ENCODE measurements at places on chromosomes 1 and 21. TPM values are rescaled to one million over a fixed set of nuclear protein-coding genes. Genes with fewer than 3 reads are reported as not detected.

The OLFML2B gene
- 0.63 TPM for total RNA-seq

The SLAMF9 gene
- not detected for total RNA-seq

DNA sequence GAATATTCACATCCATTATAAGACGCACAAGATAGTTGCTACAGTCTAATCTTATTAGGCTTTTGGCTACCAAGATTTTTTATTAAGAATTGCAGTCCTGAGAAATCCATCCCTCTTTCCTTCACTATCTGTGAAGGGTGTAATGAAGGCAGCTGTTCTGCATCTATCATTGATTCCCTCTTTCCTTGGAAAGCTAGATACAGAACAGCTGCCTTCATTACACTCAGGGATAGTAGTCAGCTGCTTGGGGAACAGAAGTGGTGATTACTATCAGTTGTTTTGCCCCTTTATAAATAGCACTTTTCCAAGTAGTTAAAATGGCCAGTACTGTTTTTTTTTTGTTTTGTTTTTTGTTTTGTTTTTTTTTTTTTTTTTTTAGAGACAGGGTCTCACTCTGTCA, 70.2 kb downstream of the IARS2 start:
- H3K36me3 ChIP-seq: peaks cover 11% of the 10 kb centered on the region
- no peak overlapping the region for H3K4me3 ChIP-seq
- no peaks in the 10 kb centered on the region for H3K27me3 ChIP-seq
- no peak overlapping the region for H3K27ac ChIP-seq
- H3K4me1 ChIP-seq: no peaks in the 10 kb centered on the region
- no peak for DNase-seq

- H3K27me3 ChIP-seq: peaks cover 19% of the 10 kb centered on the region
- no peak overlapping the region for H3K4me3 ChIP-seq
- no peak overlapping the region for H3K27ac ChIP-seq
- H3K36me3 ChIP-seq: no peaks in the 10 kb centered on the region
- peaks cover 10% of the 10 kb centered on the region for H3K4me1 ChIP-seq
These were observed 24.8 kb downstream of the BATF3 start for GRCh38 chr1:212674872-212675271.

- H3K4me1 ChIP-seq: peaks cover 37% of the 10 kb centered on the region
- no peak for DNase-seq
- no peaks in the 10 kb centered on the region for H3K36me3 ChIP-seq
- H3K4me3 ChIP-seq: no peak overlapping the region
These were observed 10.4 kb downstream of the MGST3 start for GRCh38 chr1:165641231-165641987.

GRCh38 chr1:115338457-115338820, 390 bp upstream of the NGF start:
- no peak for DNase-seq
- H3K4me3 ChIP-seq: no peak overlapping the region
- peaks cover 2% of the 10 kb centered on the region for H3K4me1 ChIP-seq
- H3K27me3 ChIP-seq: peaks cover 82% of the 10 kb centered on the region

The ANP32E gene
- 51.3 TPM for total RNA-seq

- peaks cover 3% of the 10 kb centered on the region for H3K36me3 ChIP-seq
- H3K27ac ChIP-seq: no peak overlapping the region
- H3K27me3 ChIP-seq: peaks cover 43% of the 10 kb centered on the region
- no peak overlapping the region for H3K4me3 ChIP-seq
- DNase-seq: no peak
- H3K4me1 ChIP-seq: no peaks in the 10 kb centered on the region
These were observed 11.4 kb upstream of the LAMC1 start for GRCh38 chr1:183011859-183012258.

- H3K27me3 ChIP-seq: peaks cover 10% of the 10 kb centered on the region
- H3K4me1 ChIP-seq: no peaks in the 10 kb centered on the region
These were observed 182.3 kb downstream of the BARHL2 start for GRCh38 chr1:90534663-90535295.

DNA sequence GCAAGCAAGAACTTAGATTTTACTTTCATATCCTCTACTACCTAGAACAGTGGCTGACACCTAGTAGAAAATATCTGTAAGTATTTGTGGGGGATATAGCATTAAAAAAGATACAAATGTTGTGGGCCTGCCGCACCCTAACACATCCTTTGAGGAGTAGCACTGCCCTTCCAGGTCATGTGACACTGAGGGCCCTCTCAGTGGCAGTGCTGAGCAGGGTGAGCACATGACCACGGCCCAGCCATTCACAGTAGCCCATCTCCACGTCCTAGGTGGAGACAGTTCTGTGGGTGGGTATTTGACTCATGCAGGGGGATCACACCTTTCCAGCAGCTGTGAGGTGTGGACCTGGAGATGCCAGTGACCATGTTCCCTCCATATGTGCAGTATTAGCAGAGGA, 108.9 kb downstream of the OMA1 start:
- DNase-seq: no peak
- H3K36me3 ChIP-seq: peaks cover 10% of the 10 kb centered on the region
- no peak overlapping the region for H3K27ac ChIP-seq
- H3K27me3 ChIP-seq: no peaks in the 10 kb centered on the region
- H3K4me3 ChIP-seq: no peak overlapping the region

DNA sequence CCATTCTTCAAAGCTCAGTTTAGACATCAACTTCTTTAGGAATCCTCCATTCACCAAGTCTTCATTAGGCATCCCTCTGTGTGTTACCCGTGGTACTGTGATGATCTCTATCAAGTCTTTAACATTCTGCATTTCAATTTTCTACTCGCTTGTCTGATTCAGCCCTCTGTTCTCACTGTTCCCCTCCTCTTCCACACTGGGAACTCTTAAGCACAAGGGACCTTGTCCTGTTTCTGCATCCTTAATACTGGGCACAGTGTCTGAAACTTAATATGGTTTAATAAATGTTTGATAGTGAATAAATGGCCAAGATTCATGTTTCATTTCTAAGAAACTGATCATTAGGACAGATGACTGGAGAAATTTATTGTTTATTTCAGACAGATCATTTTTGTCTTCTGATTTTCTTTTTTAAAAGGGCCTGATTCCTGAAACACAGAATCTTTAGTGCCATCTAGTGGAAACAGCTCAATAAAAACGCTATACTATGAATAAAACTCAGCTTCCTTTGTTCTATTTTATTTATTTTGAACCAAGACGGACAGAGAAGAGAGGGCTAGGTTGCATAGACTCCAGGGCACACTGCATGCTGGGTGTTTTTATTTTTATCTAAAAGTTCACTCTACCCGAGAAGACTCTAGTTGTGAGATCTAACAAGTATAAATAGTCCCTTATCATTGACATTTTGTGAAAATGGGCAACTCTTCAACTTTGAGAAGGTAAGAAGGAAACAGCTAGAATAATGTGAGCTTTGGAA, 7.0 kb upstream of the TRIM45 start:
- no peaks in the 10 kb centered on the region for H3K36me3 ChIP-seq
- no peaks in the 10 kb centered on the region for H3K4me1 ChIP-seq
- peaks cover 7% of the 10 kb centered on the region for H3K27me3 ChIP-seq

The LRRN2 gene
- not detected for total RNA-seq

The TBX19 gene
- 3.1 TPM for total RNA-seq

The ITLN2 gene
- total RNA-seq: not detected

DNA sequence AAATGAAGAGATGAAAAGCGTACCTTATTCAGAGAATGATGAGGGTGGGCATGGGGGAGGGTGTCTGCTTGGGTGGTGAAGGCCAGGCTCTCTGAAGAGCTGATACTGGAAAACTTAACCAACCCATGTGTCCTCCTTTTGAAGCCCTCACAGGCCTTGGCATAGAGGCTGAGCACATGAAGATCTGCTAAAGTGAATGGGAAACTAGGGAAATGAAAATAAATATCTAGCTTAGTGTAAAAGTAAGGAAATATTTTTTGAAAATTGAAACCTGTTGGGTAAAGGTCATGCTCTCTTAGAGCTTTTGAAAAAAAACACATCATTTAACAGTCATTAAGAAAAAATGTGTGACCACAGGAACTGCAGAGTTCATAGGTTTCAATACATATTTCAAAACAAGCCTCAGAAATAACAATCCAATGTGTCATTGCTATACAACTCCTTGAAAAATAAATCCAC, 40.5 kb upstream of the RALGPS2 start:
- H3K4me1 ChIP-seq: no peaks in the 10 kb centered on the region
- H3K36me3 ChIP-seq: no peaks in the 10 kb centered on the region
- DNase-seq: no peak
- no peak overlapping the region for H3K4me3 ChIP-seq

The ADAMTSL4 gene
- total RNA-seq: 0.16 TPM

DNA sequence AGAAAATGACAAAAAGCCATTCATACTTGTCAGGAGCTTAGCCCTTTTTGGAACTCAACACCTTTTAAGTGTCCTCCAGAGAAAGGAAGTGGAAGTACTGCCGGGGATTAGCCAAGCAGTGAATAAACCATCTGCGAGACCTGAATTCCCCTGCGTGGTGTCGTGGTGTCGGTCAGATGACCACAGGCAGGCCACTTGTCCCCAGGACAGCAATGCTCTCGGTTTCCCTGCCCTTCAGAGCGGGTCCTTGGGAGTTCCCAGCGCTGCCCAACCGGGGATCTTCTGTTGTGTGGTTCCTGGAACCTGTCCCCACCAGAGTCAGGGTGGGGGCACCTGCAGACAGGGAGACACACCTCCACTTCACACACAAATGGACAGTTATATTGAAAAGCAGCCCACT, 9.2 kb downstream of the GPR157 start:
- H3K27me3 ChIP-seq: no peaks in the 10 kb centered on the region
- H3K36me3 ChIP-seq: peaks cover 3% of the 10 kb centered on the region
- no peak overlapping the region for H3K4me3 ChIP-seq
- H3K4me1 ChIP-seq: peaks cover 13% of the 10 kb centered on the region
- no peak overlapping the region for H3K27ac ChIP-seq

GRCh38 chr1:81374481-81374880, 426.3 kb upstream of the ADGRL2 start:
- no peak for DNase-seq
- H3K4me3 ChIP-seq: no peak overlapping the region
- no peaks in the 10 kb centered on the region for H3K36me3 ChIP-seq
- no peaks in the 10 kb centered on the region for H3K4me1 ChIP-seq

- H3K27me3 ChIP-seq: no peaks in the 10 kb centered on the region
- peaks cover 8% of the 10 kb centered on the region for H3K4me1 ChIP-seq
- H3K36me3 ChIP-seq: no peaks in the 10 kb centered on the region
- no peak overlapping the region for H3K4me3 ChIP-seq
These were observed 25.0 kb downstream of the RNU5D-1 start for GRCh38 chr1:44705938-44706337.

Data from naive thymus-derived CD8-positive, alpha-beta T cell (primary cell).